HuH-7.5 (cell line): ENCODE measurements at places on chromosomes 13 and 19.

GRCh38 chr13:46062185-46062584 lies 9.6 kb upstream of the ZC3H13 start:
- no peak for DNase-seq

GRCh38 chr13:104855581-104855980 lies 1679.9 kb downstream of the EFNB2 start:
- DNase-seq = no peak

DNA sequence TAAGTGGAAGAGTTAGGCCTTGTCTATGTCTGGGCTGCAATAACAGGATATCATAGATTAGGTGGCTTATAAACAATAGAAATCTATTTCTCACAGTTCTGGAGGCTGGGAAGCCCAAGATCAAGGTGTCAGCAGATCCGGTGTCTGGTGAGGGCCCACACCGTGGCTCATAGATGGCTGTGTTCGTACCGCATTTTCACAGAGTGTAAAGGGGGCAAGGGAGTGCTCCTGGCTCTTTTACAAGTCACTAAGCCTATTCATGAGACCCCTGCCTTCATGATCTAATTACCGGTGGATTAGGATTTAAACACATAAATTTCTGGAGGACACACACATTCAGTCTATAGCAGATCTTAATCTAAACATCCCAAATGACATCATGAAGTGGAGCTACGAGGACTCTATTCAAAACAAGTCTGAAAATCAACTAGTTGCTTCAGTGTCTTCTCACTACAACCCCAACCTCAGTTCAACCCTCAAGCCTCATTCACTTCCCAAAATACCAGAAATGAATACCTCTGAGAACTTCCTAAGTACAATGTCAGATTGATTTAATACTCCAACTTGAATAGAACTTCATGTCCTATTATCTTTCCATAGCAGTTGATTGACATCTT lies 23.5 kb downstream of the ENOX1 start:
- no peak for DNase-seq

GRCh38 chr13:42539670-42540069 lies 34.3 kb upstream of the TNFSF11 start:
- no peak for DNase-seq

DNA sequence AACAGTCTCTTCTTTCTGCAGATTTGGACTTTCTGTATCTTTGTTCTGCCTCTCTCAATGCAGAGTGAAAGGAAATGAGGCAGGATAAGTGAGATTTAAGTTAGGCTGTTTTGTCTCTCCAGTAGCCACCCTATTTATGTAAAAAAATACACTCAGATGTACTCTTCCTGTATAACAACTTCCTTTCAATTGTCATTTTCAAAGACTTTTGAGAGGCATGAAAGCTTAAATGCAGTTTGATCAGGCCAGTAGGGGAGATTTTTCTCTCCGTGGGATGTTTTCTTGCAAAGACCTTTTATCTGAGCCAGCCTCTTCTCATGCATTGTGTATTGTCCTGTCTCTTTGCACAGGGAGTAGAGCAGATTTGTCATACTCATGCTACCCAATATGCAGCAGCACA lies 166.8 kb downstream of the SLITRK5 start:
- DNase-seq = no peak

GRCh38 chr13:20461860-20462532 lies 63.7 kb downstream of the CRYL1 start:
- no peak for DNase-seq

- no peak for DNase-seq
Measured at GRCh38 chr13:21138561-21138960, 37.8 kb downstream of the SKA3 start.

DNA sequence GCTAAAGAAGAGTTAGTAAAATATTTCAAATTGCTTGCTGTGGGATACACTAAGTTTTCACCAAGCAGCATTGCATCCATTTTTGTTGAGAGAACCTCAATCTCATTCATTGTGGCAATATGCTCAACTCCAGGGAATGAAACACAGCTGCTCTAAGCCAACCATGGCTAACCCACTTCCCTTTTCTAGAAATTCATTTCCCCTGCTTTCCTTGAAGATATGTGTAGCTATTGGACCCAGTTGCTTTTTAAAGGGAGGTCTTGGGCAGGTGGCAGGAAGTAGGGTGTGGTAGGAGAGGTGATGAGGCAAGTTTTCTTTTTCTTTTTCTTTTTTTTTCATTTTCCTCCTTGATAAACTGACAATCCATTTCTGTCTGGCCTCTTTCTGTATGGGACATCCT lies 452.2 kb downstream of the FGF14 start:
- no peak for DNase-seq

DNA sequence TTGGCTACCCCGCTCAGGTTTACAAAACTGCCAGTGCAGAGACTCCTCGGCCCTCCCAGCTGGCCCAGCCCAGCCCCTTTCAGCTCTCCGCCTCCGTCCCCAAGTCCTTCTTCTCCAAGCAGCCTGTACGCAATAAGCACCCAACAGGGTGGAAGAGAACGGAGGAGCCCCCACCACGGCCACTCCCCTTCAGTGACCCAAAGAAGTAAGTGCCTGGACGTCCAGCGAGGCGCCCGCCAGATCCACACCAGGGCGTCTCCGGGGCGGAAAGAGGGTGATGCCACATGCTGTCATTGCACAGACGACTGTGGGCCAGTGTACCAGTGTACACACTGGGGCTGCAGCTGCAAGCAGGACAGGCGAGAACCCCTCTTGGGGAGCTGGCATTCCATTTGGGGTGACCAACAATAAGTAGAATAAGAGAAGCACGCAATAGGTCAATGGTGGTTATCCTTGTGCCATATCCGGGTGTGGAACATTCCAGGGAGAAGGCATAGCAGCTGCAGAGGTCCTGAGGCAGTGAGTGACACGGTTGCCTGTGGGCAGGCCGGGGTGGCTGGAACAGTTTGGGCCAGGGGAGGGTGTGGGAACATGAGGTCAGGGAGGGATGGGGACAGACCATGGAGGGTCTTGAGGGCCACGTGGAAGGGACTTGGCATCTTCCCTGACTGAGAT lies 41.3 kb downstream of the DPF1 start:
- no peak for DNase-seq

DNA sequence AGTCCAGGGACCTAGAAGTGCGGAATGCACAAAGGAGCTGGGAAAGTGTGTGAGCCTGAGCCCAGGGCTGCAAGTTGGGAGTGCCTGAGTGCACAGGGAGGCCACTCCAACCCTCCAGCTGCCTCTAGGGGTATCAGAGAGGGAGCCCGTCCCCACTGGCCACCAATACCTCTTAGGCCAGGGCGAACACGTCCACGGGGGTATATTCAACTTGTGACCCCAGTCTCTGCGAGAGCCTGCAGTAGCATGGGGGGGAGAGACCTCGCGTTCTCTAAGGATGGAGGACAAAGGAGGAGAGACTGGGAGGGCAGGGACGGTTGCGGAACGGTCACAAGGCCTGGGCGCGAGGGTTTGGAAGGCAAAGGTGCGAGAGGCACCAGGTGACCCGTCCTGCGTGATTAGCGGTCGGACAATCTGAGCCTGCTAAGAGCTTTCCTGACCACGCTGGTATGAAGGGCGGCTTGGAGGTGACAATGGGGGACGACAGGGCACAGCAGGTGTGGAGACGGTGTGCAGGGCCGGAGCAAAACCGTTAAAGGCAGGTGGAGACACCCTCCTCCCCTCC lies 676 bp downstream of the CD320 start:
- DNase-seq = peak; percentile 74

DNA sequence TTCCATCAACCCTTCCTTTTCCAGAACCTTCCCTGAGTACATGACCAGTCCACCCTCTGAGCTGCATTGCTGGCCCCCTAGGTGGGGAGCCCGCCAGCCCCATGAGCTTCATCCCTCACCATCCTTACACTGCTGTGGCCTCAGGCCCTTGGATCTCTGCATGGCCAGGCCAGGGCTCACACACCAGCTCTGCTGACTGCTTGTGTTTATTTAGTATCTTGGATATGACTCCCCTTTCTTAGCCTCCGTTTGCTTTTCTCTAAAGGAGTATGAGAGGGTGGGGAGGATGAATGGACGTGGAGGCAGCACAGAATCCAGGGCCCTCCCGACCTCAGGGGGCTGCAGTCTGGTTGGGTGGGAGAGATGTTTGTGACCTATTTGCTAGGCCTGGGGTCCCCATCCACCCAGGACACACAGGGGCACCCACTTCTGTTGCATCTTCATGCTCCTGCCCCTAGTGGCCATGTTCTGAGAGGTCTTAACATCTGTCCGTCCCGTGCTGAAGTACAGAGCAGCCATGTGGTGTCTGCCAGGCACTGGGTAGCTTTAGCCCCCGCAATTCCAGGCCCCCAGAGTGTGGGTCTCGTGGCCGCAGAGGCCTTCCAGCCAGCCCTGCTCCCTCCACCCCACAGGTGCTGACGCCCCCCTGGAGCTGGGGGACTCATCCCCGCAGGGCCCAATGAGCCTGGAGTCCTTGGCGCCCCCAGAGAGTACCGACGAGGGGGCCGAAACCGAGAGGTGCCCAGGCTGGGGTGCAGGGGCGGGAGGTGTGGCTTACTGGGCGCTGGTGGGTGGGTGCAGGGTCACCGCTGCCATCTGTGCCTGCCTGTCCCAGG lies 13.0 kb downstream of the ARHGEF1 start:
- DNase-seq = no peak

DNA sequence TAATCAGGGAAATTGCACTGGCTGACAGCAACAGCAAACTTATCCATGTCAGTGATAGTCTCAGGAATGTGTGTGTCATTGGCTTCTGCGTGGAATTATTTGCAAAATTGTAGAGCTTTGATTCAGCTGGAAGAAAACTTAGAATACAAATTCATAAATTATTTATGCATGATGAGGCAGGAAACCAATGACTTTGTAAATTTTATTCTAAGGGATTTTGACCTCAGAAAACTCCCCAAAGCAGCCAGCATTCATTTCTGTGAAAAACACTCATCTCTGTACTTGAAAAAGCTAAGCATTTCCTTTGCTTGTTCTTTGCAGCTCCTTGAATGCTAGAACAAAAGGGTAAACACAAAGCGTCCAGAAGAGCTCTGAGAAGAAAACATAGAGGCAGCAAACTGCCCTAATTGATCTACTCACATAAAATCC lies 162.4 kb downstream of the DCT start:
- no peak for DNase-seq

DNA sequence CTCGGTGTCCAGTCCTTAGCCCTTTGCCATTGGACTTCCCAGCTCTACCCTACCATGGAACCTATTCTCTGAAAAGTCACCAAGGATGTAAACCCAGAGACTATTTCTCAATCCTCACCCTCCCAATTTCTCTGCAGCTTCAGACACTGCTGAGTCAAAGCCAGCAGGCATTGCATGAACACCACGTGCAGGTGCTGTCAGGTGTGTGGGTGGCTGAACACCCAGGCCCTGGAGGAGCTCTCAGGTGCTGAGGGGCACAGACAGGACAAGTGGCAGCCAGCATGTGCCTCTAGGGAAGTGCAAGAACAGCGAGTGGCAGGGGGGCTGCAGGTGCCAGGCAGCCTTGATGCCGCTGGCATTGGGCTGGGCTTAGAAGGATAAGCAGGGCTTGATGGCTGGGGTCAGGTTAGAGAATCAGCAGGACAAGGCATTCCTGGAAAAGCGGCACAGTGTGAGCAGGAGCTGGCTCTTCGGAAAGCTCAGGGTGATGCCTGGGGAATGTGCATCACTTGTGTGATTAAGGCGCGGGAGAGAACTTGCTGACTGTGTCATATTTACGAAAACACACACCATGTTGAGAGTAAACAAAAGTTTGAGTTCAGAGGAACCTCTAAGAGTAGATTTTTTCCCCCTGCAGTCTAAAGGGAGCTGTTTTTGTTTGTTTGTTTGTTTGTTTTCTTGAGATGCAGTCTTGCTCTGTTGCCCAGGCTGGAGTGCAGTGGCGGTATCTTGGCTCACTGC lies 83.8 kb downstream of the LNX2 start:
- DNase-seq = no peak

DNA sequence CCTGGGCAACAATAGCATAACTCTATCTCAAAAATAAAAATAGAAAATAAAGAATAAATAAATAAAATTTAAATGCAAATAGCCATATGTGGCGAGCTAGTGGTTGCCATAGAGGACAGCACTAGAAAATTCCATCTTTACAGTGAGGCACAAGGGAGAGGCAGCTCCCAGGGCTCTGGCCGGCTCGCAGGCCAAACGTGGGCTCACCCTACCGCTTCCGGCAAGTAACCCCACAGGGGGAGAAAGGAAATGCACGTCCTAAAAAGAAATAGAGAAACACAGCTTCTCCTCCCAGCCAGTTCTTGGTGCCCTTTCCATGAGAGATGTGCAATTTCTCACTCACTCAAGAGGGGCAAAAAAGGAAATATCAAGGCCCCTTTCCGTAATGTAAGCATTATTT lies 12.4 kb upstream of the GRWD1 start:
- no peak for DNase-seq
